ENCODE measurements at places on chromosomes 4 and X. TPM values are rescaled to one million over a fixed set of nuclear protein-coding genes. Genes with fewer than 3 reads are reported as not detected.

The FAM184B gene
- 0.24 TPM for total RNA-seq

- no peak for DNase-seq
Measured at GRCh38 chr4:8537041-8537461, 43.1 kb upstream of the GPR78 start.

GRCh38 chr4:163284304-163284703, 48.1 kb downstream of the NPY1R start:
- DNase-seq: no peak

GRCh38 chr4:136078976-136079375, 1453.3 kb downstream of the PCDH18 start:
- no peak for DNase-seq

DNA sequence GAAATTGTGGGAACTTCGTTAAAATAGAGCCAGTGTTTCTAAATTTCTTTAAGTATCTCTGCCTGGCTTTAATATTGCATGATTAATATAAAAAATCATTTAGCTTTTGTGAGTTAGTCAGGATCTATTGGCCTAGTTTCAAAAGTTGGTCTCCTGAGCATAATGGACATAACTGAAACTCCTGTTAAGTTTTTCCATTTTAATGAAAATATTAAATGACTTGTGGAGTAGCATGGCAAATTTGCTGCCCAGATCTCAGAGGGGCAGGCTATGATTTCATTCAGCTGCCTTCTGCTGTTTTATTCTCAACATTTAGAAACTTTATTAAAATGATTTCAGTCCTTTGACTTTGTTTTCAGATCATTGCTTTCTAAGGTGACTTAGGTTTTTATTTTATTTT, 962.9 kb upstream of the GRID2 start:
- DNase-seq: no peak

Data from lower lobe of right lung (tissue), 2 donors.